Smooth muscle cell of bladder (primary cell): ENCODE measurements at places on chromosomes 2 and 18. TPM values are rescaled to one million over a fixed set of nuclear protein-coding genes. Genes with fewer than 3 reads are reported as not detected.

RASGRP3 gene
- total RNA-seq, result 0.71 and 1.2 TPM in 2 replicates

IL36RN gene
- total RNA-seq, result 0.09 TPM in 1 of 2 replicates, not detected in the other

TTR gene
- total RNA-seq, result not detected in 2 replicates

CROCC2 gene
- 0.09 and 0.14 TPM in 2 replicates for total RNA-seq

PIAS2 gene
- 12.8 and 21.3 TPM in 2 replicates for total RNA-seq

REG1B gene
- total RNA-seq, result not detected in 2 replicates

HOXD13 gene
- 0.09 and 0.28 TPM in 2 replicates for total RNA-seq

ALPG gene
- not detected in 2 replicates for total RNA-seq

DBI gene
- 107 and 150 TPM in 2 replicates for total RNA-seq

CELF4 gene
- total RNA-seq, result 0.09 TPM in 1 of 2 replicates, not detected in the other

KDM3A gene
- 17.2 and 27.8 TPM in 2 replicates for total RNA-seq

CFAP65 gene
- total RNA-seq, result not detected in 2 replicates

PDCL3 gene
- 10.2 and 11.7 TPM in 2 replicates for total RNA-seq

SMAD7 gene
- total RNA-seq, result 20.9 and 44.3 TPM in 2 replicates

ASAP2 gene
- 15.1 and 16.9 TPM in 2 replicates for total RNA-seq

IL18RAP gene
- not detected in 2 replicates for total RNA-seq

ZNF397 gene
- total RNA-seq, result 14.1 and 16.9 TPM in 2 replicates

CERKL gene
- under 0.01 TPM in 1 of 2 replicates, not detected in the other for total RNA-seq

ANKRD30BL gene
- not detected in 2 replicates for total RNA-seq

NFATC1 gene
- total RNA-seq, result 3.4 and 4.3 TPM in 2 replicates

HADHB gene
- 108 and 111 TPM in 2 replicates for total RNA-seq

DSG1 gene
- total RNA-seq, result not detected in 2 replicates

COPS8 gene
- 76.4 and 117 TPM in 2 replicates for total RNA-seq

R3HDM1 gene
- 3.8 and 4.3 TPM in 2 replicates for total RNA-seq

ABCG8 gene
- total RNA-seq, result not detected in 2 replicates

MAP2 gene
- 0.37 and 0.71 TPM in 2 replicates for total RNA-seq

CNRIP1 gene
- 28.4 and 32.9 TPM in 2 replicates for total RNA-seq
